ENCODE measurements at places on chromosomes 2 and 18.

DNA sequence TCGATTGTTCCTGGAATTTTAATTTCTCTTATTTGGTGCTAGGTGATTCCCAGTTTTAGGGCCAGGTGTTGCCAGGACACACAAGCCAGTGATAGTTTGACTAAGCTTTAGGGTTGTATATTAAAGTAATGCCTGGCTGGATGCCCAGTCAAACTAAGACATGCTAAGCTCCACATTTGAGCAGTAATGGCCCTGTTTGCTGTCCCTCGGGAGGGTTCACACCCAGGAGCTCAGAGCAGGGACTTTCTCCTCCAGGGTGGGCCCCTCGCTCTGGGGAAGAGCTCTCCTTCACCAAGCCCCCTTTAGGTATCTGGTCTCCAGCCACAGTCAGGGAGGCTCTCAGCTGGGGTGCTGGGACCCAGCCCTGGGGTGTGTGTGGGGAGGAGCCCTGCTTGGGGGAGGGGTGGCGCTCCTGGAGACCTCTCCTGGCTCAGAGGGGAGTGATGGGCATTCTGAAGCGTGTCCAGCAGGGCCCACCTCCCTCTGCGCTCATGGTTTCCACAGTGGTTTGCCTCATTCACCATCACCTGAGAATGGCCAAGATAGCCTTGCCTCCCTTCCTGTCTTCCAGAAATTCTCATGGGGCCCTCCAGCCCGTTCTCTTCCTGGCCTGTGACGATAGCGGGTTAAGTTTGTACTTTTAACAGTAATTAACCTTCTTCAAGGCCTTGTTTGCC, 31.7 kb downstream of the INPP4A start:
- no peak for DNase-seq

- no peak for DNase-seq
Observed at GRCh38 chr2:25310965-25311864, 30.5 kb downstream of the DNMT3A start.

DNA sequence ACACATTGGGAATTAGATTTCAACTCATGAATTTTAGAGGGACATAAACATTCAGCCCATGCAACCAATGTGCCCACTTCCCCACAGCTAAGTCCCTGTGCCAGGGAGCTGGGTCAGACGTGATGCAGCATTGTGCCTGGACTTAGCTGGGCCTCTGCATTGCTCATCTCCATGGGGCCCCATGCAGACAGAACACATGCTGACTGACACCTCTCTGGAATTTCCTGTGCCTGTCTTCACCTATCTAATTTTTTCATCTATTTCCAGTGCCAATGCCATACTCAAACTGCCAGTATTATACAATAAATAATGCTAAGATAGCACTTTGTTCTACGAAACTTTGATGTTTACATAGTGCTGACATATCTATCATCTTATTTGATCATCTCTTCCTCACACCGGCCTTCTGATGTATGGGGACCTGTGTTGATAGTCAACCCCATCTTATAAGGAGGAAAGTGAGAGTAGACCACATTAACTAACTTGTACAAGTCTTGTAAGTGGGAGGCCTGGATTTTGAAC, 92.2 kb downstream of the CDC42EP3 start:
- DNase-seq: no peak

DNA sequence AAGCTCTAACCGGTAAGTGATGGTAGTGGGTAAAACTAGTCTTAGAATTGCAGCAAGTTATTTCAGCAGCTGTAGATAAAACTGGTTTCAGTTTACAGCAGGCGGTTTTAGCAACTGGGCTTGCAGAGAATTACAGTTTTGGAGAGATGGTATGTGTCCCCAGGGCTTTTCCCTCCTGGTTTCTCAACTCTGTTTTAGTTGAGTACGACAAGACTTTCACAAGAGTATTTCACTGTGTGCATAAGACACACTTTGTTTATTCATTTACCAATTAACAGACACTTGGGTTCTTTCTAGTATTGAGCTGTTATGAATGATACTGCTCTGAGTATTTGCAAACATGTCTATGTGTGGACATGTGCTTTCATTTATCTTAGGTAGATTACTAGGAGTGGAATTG, 65.6 kb upstream of the RFX8 start:
- no peak for DNase-seq

- no peak for DNase-seq
Observed at GRCh38 chr2:42876326-42876751, 84.0 kb upstream of the HAAO start.

DNA sequence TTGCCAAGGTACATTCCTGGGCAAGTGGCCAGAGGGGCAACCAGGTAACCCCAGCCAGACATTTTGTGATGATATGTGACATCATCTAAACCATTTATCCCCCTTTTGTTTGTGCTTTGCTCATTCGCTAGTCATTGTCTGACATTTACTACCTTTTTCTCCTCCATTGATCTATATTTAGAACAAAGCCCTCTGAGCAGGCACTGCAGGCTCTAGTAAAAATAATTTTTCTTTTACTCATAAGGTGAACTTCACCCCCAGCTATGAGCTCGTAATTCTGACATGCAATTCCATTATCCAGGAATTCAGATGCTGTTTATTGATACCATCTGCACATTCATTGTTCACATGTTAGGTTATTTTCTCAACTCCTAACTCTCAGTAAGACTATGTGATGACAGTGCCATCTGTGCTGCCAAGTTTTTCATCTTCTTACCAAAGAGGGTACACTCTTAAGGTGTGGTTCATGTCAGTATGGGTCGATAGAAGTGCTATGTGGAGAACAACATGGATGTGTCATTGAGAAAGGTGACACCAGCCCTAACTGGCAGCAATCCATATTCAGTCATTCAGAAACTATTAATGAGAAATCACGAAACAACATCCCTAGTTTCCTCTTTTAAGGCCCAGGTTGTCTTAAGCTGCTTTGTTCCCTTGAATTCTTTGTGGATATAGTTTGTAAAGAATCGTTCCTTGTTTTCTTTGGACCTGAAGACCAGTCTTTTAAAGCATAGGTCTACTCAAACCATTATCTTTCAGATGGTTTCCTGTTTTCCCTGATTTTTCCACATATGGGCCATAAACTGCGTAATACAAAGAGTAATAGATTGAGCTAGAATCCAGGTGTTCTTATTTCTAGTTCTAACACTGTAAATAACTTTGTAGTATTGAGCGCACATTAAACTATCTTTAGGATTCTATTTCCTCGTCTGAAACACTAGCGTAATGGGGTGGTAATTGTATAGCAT, 978.1 kb upstream of the CDH2 start:
- no peak for DNase-seq

- no peak for DNase-seq
Observed at GRCh38 chr2:160335441-160335840, 135.4 kb upstream of the ITGB6 start.

DNA sequence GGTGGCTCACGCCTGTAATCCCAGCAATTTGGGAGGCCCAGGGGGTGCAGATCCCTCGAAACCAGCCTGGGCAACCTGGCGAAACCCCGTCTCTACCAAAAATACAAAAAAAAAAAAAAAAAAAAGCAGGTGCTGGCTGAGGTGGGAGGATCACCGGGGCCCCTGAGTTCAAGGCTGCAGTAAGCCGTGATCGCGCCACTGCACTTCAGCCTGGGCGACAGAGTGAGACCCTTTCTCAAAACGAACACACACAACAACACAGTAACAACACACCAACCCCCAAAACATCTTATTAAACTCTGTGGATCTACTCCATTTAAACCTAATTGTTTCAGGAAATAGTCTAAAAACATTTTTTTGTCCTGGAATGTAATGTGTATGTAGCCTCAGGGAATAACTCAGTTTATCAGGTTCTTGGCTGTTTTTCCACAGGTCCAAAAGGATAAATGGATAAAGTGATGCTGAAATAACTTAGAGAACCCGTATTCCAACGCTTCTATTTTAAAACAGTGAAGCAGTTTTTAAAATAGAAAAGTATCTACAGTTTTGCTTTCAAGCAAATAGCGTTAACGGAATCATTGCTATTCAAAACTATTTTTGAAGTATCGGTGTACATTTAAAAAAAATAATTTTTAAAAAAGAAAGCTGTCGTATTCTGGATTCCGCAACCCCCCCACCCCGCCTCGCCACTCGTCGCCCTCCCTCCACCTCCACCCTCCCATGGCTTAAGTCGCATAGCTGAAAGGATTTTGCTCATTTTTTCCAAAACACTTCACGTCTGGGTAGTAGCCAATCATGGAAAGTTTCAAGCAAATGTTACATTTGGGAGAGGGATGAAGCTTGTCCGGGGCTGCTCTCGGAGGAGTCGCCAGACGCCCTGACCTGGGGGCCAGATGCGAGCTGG, 895 bp upstream of the GLS start:
- DNase-seq: peak; percentile 27

GRCh38 chr2:206616151-206616550, 26.1 kb upstream of the FAM237A start:
- DNase-seq: no peak

GRCh38 chr2:38866773-38867443, 8.8 kb downstream of the DHX57 start:
- no peak for DNase-seq

DNA sequence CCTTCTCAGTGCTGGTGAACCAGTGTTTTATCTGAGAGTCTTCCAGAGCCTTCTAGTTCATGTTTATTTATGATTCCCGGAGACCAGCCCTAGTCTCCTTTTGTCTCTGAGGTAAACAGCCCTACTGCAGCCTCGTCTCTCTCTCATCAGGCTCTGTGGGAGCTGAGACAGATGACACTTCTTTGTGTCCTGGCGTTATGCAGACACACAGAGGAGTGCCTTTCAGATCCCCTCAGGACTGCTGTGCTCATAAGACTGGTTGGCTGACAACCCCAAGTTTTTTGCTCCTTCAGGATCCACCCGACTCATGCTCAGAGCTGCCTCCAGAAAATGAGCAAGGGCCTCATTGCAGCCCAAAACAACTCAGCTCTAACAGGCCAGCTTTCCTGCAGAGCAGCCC, 523.8 kb upstream of the SPHKAP start:
- DNase-seq: no peak

GRCh38 chr2:37084797-37085196, 479 bp downstream of the GPATCH11 start:
- no peak for DNase-seq

All from activated CD8-positive, alpha-beta memory T cell treated with anti-CD3 and anti-CD28 coated beads for 1 hour (primary cell).